ENCODE measurements at places on chromosomes 5 and 9.
A peak's percentile ranks its signal among the peaks of the same experiment; 100 is the strongest.

- DNase-seq = no peak
Observed at GRCh38 chr5:181239062-181239663, 4.5 kb downstream of the RACK1 start.

DNA sequence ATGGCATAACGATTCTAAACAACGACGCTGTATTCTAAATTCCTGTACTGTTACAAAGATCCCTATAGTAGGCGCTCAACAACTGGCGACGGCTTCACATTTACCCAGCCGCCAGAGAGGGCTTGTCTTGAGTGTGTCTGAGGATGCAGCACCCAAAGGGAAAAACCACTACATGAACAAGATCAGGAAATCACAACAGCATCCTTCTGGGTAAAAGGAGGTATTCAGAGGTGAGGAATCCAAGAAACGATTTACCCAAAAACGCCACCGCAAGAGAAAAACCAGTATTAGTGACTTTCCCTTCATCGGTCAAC, 711 bp downstream of the TTC33 start:
- peak; percentile 75 for DNase-seq

GRCh38 chr9:124869986-124870560, 8.1 kb downstream of the ARPC5L start:
- DNase-seq = no peak

DNA sequence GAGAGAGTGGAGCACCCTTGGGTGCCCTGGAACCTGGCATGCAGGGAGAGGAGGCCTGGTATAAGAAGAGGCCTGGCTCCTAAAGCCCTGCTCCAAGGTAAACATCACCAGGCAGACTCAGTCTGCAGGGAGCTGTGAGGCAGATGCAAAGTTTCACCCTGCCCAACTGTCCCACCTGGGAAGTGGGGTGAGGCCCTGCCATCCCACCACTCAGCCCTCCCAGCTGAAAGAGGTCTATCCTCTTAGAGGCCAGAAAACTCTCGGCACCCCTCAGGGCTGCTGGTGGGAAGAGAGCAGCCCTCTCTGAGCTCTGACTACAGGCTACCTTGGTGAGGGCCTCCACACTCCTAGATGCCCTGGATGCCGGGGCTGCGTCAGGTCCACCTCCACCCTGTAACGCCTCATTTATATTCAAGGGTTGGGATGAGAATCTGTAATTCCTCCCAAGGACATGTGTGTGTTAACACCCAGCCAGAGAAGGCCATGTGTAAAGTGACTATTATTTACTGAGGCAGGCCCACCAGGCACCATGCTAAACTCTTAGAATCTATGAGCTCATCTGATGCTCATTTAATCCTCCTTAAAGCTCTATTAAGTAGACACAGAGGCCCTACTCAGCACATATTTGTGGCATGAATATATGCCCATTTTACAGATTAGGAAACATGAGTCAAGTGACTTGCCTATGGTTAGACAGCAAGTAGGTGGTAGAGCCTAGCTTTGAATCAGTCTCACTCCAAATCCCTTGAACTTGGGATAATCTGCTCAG, 205.9 kb downstream of the FSTL4 start:
- DNase-seq = no peak

GRCh38 chr9:85020791-85021190, 351.3 kb downstream of the NTRK2 start:
- DNase-seq = no peak

- no peak for DNase-seq
Observed at GRCh38 chr9:129013674-129014073, 14.5 kb downstream of the SH3GLB2 start.

DNA sequence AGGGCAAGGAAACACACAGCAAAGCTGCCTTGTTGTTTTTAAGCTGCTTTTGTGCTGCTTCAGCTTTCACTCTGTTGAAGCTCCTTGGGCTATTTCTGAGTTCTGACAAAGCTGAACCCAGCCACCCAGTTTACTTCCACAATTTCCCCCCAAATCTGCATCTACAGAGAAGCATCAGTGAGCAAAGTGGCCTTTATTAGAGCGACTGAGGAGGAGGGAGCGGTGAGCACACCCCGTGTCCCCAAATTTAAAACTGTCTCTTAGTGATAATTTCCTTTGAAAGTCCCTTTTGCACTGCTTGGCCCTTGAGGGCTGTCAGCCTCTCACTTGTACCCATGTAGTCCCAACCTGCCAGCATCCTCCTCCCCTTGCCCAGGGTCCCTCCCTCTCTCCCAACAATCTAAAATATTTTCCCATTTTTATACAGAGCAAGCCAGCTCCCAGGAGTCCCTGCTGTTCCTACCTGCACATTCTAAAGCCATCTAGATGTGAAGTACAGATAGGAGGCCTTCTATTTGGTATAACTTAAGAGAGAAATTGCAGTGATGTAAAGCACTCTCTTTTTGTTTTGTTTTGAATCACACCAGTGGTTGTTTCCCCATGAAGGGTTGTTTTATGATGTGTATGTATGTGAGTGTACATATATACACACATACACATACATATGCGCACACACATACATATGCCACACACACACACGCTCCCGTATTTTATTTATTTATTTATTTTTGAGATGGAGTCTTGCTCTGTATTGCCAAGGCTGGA, 313.5 kb downstream of the TLE4 start:
- no peak for DNase-seq

DNA sequence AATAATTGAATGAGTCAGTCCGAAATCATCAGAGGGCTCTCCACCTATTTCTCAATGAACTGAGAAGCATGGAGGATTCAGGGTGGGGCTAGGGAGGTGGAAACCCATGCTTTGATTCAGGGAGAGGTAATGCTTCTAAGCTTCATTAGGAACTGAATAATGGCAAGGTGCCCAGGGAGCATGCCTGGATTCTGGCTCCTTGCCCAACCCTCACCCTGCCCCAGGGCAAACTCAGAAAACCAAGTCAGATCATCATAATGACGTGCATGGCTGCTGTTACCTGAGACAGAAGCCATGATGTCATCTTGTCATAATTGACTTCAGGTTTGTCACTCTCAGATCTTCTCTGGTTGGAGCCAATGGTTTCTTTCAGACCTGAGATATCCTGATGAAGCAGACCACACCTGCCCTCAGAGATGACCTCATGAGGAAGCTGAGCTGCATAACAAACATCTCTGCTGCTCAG, 199.6 kb downstream of the SYK start:
- no peak for DNase-seq

DNA sequence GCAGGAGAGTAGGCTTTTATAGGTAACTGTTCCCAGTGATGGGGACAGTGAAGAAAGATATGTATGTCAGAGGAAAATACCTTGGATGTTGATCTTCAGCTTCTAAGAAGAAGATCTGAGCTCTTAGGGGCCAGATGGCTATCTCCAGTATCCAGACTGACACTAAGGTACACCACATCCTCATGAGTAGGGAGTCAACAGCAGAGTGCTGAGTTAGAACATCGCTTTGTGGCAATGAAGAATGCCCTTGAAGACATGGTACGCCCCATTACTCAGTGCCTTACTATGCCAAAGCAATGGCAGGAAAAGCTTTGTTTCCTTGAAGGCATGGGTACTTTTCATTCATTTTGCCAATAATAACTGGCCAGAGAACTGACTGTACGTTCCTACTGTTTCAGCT, 263.7 kb downstream of the CEMIP2 start:
- no peak for DNase-seq

DNA sequence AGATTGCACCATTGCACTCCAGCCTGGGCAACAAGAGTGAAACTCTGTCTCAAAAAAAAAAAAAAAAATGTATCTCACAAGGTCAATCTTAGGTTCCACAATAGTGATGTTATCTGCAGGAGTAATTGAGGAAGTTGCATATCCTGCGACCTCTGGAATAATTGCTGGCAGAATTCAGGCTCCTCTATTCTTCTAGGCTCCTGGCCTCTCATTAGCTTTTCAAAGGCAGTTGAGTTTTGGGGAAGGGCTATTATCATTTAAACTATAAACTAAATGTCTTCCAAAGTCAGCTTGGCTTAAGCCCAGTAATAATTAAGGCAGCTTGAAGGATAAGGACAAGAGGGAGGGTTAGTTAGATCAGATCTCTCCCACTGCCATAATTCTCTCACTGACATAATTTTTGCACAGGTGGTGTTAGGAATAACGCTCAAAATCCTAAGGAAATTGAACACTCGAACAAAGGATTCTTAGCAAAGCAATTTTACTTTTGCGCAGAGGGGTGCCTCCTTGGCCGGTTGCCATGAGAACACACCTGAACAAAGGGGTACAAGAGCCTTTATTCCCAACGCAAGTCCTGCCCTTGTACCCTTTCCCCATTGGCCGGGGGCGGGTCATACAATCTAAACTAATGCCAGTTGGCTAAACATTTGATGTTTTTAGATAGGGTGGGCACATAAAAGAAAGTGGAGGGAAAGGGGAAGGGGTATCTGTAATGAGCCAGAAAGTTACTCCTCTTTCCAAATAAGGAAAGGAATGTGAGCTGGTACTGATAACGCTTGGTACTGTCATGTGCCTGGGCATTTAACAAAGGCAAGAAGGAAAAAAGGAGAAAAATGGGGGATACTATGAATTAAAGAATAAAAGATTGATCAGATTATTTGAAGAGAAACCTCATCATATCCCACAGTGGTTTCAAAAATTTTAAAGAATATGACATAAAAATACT, 106.4 kb upstream of the CCNG1 start:
- DNase-seq = no peak

DNA sequence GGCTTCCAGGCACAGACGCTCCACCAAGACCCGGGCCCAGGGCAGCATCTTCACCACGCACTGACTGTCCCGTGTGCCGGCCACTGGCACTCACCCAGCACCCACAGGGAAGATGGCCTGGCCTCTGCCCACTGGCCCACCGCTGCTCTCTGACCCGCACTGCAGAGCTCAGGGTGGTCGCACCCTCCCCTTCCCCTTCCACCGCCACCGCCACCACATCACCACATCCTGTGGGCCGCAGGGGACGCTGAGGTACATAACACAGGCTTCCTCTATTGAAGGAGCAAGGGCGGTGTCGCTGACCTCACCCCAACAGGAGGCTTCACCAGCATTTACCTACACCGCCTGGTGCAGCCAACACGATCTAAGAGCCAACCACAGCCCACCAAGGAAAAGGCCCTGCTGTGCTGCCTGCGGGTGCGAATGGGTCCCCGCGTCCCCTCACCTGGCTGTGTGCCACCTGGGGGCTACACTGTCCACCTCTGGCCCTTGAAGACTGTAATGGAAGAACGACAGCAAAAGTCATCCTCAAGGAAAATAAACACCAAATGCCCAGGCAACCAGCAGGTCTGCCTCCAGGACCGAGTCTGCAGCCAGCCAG, 101.8 kb downstream of the CAMSAP1 start:
- no peak for DNase-seq

DNA sequence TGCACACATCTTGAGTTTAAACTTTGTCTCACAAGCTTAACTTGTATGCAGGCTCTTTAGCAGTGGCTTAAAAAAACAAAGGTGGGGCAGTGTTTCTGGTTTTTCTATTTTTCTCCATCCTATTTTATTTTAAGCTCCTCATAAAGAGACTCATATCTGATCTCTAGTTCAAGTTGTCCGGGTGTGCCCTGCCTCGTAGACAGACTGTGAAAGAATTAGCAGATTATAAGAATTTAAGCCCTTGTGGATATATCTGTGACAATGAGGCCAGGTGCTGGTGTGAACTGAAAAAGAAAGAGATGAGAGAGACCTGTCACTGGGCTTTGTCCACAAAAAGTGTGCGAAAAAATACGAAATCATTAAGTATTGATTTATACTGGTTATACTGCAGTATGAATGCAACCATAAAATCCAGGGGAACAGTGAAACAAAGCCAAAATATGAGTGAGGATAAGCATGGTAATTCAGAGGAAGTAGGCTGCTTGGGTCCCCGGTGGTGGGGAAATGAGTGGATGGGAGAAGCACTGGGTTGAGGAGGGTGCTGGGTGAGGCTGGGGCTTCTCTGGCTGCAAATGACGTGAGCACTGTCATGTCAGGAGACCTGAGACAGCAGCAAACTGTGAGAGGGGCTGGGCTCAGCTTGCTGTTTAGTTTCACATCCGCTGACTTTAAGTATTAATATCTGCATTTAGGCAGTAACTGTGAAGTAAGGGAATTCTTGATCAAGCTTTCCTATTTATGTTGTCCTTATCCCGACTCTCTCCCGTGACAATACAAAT, 179.7 kb upstream of the ANKRD55 start:
- DNase-seq = peak; percentile 49

GRCh38 chr5:136174021-136174659, 18.8 kb downstream of the SMIM32 start:
- DNase-seq = no peak

- DNase-seq = no peak
Observed at GRCh38 chr5:137561608-137562007, 62.5 kb upstream of the SPOCK1 start.

DNA sequence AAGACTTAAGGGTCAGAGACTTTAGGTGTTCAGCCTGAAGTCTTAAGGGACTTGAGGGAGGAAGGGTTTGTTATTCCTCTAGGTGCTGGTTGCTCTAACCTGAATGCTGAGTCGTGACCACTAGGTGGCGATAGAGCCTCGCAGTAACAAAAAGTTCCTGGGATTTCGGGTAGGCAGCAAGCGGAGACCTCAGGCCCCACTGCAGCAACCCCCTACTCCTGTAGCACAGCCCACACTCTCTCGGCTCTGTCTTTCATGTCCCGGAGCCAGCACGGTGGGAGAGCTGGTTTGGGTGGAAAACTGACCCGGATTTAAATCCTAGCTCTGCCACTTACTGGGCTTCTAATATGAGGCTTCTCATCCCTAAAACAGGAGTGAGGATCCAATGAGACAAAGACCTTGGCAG, 100.3 kb upstream of the PANK3 start:
- DNase-seq = peak; percentile 79

DNA sequence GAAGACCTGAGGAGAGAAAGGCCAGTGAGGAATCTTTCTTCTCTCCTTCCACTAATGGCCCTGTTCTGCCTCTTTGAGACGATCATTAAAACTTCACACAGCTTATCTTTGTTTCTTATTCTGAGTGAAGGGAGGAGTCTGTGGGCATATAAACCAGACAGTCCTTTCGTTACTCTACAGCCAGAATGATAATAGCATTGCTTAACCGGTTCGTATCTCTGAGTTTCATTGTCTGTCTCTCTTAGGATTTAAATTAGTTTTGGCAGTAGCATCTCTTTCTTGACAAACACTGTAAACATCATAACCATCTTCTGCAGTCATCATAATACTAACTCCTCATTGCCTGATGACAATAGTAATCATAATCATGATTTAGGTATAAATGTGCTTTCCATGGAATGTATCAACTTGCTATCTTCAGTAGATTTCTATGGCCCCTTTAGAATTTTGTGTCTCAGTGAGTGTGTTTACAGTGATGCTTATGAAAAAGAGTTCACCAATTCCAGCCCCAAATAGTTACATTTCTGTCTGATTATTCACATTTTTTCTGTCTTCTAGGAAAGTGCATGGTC, 618.8 kb upstream of the KLF4 start:
- DNase-seq = no peak

- DNase-seq = no peak
Observed at GRCh38 chr9:108836781-108837180, 19.0 kb downstream of the ACTL7B start.

DNA sequence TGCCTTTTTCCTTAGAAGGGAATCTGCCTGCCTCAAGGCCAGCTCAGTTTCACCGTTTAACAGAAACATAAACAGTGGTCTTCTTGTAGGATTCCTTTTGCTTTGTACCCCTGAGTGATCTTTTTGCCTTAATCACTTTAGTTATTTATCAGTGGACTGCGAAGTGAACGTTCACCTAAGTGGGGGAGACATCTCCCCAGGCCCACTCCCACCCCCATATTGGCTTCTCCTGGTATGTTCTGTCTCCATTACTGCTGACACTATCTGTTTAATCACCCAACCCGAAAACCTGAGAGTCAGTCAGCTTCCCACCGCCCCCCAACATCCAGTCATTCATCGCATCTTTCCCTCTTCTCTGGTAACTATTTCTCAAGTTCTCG, 1.4 kb downstream of the SKP2 start:
- DNase-seq = no peak
